ENCODE measurements at places on chromosomes 16 and 17.

GRCh38 chr17:81340607-81341515 lies 45.8 kb upstream of the SLC38A10 start:
- no peak for DNase-seq

GRCh38 chr17:50311483-50311882 lies 34.4 kb upstream of the XYLT2 start:
- DNase-seq: no peak

- no peak for DNase-seq
Measured at GRCh38 chr16:88465387-88465983, 12.4 kb downstream of the ZFPM1 start.

DNA sequence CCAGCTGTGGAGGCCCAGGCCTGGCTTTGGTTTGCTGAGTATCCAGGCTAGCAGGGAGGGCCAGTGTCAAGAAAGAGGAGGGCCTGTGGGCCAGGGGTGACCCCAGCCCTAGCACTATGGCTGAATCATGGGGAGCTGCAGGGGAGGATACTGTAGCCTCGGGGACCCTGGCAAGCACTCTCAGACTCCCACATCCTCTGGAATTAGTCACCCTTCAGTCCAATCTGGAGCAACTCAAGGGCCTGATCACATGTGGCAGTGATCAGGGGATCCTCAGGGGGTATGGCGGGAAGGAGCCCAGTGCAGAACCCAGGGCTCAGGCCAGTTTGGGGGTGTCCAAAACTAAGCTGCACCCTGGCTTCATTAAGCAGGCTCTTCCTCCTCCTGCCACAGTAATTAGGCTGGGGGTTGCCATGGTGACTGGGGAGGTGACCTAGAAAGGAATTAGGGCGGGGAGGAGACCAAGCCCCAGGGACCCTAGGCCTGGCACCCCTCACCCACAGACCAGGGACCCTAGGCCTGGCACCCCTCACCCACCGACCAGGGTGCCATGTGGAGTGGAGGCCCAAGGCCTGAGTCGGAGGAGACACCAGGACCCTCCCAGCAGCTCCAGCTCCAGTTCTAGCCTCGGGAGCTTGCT lies 5.8 kb downstream of the NLGN2 start:
- no peak for DNase-seq

GRCh38 chr16:31438414-31438813 lies 4.2 kb downstream of the ZNF843 start:
- DNase-seq: no peak

DNA sequence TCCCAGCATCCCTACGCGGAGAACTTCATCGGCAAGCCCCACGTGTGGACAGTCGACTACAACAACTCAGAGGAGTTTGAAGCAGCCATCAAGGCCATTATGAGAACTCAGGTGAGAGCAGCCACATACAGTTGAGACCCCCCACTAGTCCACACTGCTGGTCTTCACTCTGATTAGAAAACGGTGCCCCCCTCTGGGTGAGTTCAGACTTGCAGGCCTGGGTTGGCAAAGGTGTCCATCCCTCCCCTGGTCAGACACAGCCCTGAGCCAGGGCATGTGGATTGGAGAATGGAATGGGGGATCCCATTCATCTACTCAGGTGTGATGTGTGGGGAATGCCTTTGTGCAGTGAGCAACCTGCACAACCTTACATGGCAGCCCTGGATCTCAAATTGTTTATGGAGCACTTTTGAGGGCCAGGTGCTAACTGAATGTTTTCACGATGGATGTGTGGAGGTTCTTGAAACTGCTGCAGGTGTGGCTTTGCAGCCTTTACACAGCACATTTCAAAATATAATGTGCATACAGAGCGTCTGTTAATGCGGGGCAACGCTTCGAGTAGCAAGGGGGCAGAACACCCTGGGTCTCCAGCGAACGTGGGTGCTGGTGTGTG lies 72.6 kb downstream of the MGAT5B start:
- DNase-seq: no peak

DNA sequence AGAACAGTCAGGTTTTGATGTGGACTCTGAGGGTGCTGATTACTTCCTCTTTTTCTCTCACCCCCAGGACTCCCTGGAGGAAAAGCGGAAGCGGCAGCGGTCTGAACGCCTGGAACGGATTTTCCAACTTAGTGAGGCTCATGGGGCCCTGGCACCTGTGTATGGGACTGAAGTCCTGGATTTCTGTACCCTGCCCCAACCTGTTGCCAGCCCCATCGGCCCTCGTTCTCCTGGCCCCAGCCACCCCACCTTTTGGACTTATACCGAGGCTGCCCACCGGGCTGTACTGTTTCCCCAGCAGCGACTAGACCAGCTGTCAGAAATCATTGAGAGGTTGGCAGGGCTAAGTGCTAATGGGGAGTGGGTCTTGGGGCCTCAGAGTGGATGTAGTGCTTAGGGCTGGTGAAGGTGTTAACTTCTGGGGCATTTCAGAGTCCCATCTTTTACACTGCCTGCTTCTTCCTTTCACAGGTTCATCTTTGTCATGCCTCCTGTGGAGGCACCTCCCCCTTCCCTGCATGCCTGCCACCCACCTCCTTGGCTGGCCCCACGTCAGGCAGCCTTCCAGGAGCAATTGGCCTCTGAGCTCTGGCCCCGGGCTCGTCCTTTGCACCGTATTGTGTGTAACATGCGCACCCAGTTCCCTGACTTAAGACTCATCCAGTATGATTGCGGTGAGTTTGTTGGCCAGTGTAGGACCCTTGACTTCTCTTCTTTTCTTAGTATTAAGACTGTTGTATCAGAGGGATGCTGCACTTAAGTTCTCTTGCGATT lies 19.1 kb upstream of the PHKG2 start:
- DNase-seq: no peak

GRCh38 chr16:740764-741505 lies at the start of gene CIAO3:
CIAO3 (minus strand) TSS chr16:740997; CDS start chr16:740985, 12 bp downstream.
- DNase-seq: peak; percentile 73

- no peak for DNase-seq
Measured at GRCh38 chr17:76089680-76090516, 10.9 kb downstream of the ZACN start.

DNA sequence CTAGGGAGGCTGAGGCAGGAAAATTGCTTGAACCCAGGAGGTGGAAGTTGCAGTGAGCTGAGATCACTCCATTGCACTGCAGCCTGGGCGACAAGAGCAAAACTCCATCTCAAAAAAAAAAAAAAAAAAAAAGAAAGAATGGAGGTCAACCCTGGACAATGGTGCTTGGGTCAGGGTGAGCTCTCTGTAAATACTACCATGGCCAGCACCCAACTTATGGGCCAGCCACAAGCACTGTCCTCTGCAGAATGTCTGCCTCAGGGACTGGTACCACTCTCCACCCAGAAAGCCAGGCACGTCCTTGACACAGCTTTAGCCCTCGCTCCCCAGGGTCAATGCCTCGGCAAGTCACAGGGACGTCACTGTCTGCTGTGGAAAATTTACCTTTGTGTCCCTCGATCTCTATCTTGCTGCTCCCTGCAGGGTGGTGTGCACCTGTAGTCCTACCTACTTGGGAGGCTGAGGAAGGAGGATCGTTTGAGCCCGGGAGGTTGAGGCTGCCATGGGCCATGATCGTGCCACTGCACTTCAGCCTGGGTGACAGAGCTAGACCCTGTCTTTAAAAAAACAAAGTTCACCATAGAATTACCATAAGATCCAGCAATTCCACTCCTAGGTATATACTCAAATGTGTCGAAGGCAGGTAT lies 123.3 kb downstream of the IRX3 start:
- DNase-seq: no peak

DNA sequence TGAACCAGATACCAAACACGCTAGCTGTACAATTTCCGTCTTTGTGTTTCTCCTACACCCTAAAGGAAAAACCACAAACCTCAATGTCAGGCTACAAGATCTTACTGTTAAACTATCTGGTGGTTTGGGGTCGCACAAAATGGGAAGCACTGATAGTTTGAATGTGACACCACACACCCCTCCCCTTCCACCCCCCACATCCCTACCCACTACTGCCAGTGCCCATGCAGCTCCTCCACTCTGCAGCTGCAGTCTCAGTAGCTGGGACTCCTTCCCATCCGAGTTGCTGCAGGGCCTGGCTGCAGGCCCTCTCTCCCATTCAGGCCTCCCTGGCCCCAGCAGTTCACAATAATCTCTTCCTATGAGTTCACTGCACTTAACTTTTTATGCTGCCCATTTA lies 18.4 kb downstream of the TRAP1 start:
- no peak for DNase-seq

DNA sequence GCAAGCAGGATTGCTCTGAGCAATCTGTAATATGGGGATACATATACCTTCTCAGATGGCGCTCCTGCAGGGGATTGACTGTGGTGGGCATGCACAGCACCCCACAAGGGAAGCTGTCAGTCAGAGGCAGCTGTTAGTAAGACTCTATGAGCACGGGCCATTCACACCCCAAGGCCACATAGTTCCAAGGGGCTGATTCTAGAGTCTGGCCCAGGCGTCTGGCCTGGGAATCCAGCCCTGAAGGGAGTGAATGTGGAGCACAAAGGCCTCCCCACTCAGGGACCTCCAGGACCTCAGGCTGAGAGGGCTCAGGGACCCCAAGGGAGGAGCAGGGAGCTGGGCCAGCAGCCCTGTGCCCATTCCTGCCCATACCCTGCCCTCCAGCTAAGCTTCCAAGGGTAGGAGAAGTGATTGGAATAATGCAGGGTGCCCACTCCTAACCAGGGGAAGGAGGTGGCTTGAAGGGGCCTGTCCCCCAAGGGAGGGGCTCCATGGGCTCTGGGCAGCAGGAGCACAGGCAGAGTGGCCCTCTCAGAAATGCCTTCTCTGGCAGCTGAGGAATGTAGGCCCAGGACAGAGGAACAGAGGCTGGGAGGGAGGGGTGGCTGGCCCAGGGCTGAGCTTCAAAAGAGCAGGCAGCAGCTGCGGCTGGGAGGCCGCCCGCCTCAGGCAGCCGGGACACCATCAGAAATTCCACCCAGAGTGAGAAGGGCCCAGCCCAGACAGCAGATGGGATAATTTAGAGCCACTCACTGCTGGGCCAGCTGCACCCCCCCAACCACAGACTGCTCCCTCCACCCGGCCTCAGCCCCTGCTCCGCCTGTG lies 48.9 kb upstream of the MRPS23 start:
- DNase-seq: no peak

DNA sequence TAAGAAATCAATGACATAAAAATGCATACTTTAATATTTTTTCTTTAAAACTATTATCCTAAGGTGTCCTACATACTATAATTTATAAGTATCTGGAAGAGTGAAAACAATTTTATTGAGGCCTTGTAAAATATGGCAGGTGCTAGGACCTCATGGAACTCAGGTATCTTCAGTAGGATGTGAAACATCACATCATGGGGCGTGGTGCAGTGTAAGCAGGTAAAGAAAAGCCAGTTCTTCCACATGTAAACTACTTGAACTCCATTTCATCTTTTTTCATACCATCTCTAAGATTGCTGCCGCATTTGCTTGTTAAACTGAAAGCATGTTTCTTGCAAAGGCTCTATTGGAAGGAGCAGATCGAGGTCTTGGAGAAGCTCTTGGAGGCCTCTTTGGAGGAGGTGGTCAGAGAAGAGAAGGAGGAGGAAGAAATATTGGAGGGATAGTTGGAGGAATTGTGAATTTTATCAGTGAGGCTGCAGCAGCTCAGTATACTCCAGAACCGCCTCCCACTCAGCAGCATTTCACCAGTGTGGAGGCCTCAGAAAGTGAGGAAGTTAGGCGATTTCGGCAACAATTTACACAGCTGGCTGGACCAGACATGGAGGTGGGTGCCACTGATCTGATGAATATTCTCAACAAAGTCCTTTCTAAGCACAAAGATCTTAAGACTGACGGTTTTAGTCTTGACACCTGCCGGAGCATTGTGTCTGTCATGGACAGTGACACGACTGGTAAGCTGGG lies at the start of gene CAPNS2:
CAPNS2 (plus strand) TSS at position 253 of the 744 bp plus-strand sequence; CDS start at position 326, 73 bp downstream.
- DNase-seq: no peak

GRCh38 chr17:36791942-36792475 lies 145.3 kb upstream of the LHX1 start:
- no peak for DNase-seq

- DNase-seq: no peak
Measured at GRCh38 chr17:6558932-6559752, 2.8 kb upstream of the PITPNM3 start.

GRCh38 chr16:64138006-64138405 lies 983.9 kb downstream of the CDH11 start:
- no peak for DNase-seq

DNA sequence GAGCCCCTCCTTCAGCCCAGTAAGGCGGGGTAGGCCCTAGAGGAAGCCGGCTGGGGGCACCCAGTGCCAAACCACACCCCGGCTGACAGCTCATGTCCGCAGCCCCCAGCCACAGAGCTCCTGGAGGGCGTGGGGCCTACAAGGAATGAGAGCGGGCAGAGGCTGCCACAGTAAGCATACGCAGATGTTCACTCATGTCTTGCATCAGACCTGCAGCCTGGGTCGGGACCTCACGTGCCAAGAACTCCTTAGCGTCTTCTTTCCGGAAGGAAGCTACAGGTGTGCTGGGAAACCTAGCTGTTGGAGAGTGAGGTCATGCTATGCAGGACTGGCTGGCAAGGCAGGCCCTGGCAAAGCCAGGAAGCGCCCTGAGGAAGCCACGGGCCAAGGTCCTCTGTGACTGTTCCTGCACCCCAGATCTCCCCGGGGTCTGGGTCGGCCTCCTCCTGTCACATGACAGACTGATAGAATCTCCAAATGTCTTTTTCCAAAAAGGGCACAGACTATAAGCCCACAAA lies 1.6 kb downstream of the ZNF598 start:
- no peak for DNase-seq

GRCh38 chr16:89765292-89765830 lies 44.0 kb downstream of the ZNF276 start:
- no peak for DNase-seq

- no peak for DNase-seq
Measured at GRCh38 chr16:89100601-89101302, 7.1 kb downstream of the ACSF3 start.

Measured in dorsolateral prefrontal cortex (tissue), 122 donors.